Stimulated activated CD4-positive, alpha-beta T cell treated with anti-CD3 and anti-CD28 coated beads, Interleukin-4, amount 100 ng/mL, for 24 hours (primary cell): ENCODE measurements at places on chromosomes 4 and X.

DNA sequence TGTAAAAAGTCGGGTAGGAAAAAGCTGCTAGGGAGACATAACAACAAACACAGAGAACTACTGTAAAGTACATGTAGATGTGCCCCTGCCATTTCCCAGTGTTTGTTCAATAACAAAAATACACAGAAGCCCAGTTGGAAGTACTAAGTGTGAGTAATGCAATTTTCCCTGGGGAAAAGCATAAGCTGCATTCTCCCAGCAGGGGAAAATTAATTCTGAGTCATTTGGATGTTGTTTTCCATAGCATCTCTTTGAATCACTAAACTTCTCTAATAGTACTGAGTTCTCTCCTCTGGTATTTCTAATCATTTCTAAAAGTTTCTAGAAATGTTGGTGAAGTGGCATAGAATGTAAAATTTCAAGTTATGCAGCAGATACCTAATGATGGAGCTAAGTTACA lies 1114.9 kb downstream of the C4orf33 start:
- DNase-seq, result no peak

DNA sequence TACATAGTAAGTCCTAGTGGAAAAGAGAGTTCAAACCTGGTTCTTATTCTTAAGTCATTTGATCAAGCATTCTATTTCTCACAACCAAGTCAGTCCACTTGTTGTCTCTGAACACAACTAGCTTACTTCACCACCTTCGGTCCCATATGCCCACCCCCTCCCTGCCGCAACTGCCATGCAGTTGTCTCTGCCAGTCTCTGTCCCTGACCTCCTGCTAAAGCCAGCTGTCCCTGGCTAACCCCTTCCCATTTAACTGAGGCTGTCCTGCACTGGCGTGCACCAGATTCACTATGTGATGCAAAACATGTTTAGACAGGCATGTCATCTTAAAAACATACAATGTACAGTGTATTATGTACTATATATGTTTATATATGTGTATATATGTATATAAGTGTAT lies 12.7 kb downstream of the FRAS1 start:
- no peak for DNase-seq

- DNase-seq, result no peak
These were observed 21.1 kb downstream of the FLNA start for GRCh38 chrX:154353172-154353843.

- DNase-seq, result no peak
These were observed 824.5 kb downstream of the STIM2 start for GRCh38 chr4:27685091-27685490.

GRCh38 chr4:65719635-65720034 lies 49.3 kb upstream of the EPHA5 start:
- DNase-seq, result no peak

DNA sequence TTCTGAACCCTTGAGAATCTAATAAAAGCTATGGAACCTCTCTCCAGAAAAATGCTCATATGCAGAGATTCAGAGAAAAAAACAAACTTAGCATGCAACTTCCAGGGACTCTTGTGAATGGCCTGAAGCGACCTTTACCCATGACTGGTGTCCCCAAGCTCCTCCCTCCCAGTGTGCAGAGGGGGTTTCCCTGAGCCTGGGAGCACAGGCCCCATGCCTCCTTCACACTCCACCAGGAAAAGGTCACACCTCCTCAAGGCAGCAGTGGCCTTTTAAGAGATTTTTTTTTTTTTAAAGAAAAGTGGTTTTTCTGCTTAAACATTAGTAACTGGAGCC lies 13.3 kb upstream of the UBA6 start:
- peak; percentile 17 for DNase-seq

DNA sequence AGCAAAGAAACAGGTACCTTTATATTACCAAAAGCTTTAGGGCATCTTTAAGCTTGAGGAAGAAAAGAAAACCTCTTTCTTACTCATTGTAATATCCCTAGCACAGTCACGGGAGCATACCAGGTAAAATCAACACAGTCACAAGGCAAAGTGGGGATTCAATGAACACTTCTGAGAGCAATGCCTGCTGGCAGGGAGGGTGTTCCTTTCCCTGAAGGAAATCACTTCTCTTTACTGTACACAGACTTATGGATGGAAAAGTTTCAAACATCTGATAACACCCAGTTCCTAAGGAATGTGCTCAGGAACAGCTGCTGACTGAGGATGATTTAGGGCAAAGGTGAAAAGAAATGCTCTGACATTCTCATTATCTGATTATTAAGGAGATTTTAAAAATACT lies 94.8 kb downstream of the MAML3 start:
- no peak for DNase-seq

GRCh38 chrX:130994671-130995070 lies 63.5 kb upstream of the ARHGAP36 start:
- DNase-seq, result peak; percentile 3

GRCh38 chr4:3414421-3415279 lies 27.1 kb upstream of the HGFAC start:
- DNase-seq, result no peak

DNA sequence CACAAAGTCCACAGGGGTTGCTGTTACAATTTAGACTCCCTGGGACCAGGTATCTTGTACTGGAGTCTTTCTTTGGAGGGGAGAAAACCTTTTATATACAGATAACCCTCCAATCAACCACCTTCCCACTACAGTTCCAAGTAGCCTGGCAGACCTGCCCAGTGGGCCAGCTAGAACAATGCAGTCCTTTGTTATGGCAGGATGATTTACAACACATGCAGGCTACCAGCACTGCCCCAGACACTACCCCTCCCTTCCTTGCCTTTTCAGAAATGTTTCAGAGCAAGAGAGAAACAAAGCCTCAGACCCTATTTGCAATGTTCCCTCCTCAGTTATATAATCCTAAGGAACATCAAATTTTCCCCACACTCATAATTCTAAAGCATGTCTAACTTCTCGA lies 11.1 kb downstream of the RASL11B start:
- no peak for DNase-seq

DNA sequence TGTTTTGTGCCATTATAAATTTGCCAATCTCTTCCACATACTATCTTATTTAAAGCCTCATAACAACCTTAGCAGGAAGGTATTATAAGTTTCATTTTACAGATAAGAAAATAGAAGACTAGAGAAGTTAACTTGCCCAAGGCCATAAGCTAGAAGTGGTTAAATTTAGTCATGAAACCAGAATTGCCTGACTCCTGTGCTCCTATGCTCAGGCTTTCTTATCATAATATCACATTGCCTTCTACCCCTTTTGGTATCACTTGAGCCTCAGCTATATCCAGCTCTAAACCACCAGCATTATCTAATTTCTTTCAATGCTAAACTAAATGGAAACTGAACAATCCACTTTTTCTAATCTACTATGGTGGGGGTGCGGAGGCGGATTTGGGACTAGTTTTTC lies 164.7 kb downstream of the GBA3 start:
- no peak for DNase-seq

- DNase-seq, result no peak
These were observed 40.4 kb upstream of the NOCT start for GRCh38 chr4:138975225-138975624.
